ENCODE measurements at places on chromosomes 3 and 15.

DNA sequence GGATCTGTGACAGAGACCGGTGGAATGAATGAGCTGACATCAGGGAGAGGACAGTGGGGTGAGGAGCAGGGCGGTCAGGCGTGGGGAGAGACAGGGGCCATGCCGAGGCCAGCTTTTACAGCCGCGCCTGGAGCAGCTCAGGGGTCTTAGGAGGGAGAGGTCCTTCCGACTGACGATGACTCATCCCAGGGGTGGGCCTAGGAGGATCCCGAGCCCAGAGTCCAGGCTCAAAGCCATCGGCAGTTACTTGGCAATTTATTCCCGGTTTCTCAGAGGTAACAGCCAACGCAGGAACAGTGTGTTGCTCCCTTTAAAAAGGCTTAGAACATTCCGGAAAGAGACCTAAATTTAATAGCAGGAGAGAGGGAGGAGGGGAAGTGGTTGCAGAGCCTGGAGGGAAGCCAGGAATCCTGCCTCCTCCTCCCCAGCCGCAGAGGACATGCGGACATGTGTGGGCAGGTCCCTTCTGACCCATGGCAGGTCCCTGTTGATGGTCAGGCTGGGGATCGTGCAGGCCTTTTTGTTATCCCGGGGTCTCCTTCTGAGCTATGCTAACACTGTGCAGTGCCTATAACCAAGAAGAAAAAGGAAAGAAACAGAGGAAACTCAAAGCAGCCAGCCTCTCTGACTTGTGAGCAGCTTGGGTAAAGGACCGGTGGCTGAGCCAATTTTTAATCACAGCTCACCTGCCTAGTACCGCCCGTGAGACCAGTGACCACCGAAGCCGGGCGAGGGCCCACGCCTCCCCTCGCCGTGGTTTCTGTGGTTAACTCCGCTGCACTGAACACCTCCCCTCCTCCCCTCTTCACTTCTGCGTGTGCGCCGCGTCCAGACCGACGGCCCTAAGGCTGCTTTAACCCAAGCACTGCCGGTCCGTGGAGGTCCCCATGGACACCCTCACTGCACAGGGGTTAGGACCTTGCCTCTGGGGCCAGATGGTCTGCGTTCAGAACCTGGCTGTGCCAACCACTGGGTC lies 392.4 kb upstream of the PROK2 start:
- no peak for DNase-seq

DNA sequence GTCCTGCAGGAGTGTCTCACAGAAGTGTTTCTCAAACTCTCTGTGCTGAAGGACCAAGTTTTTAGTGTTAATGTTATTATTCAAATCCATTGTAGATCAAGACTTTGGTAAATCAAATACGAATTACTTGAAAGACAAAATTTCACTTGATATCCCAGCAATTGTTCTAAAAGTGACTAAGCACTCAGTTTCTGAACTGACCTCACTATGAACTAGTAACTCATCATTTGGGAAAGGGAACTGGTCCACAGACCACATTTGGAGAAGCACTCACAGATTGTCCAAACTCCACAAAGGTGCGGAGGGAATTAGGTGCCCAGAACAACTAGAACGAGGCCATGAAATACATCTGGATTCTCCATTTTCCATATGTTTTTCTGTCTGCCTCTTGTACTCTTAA lies 25.6 kb downstream of the FAM43A start:
- DNase-seq, result no peak

- DNase-seq, result no peak
Observed at GRCh38 chr3:171453180-171453886, 6.9 kb downstream of the TNIK start.

- DNase-seq, result no peak
Observed at GRCh38 chr3:37862903-37863815, 1.5 kb downstream of the CTDSPL start.

GRCh38 chr15:75702436-75702835 lies 10.2 kb downstream of the CSPG4 start:
- DNase-seq, result no peak

- DNase-seq, result no peak
Observed at GRCh38 chr3:21152555-21152954, 598.5 kb downstream of the ZNF385D start.

DNA sequence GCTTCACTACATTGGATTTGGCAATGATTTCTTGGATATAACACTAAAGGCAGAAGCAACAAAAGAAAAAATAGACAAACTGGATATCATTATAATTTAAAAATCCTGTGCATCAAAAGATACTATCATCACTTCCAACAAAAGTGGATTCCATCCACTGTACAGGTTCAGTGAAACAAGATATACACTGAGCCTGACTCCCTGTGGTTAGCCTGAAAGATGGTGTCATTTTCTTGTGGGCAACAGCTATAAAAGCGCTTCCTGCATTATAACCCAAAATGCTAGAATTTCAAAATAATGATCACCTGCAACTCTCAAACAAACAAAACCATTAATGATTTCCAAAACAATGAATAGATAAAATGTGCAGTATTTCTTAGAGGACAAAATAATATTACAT lies 39.6 kb upstream of the TBC1D23 start:
- no peak for DNase-seq

DNA sequence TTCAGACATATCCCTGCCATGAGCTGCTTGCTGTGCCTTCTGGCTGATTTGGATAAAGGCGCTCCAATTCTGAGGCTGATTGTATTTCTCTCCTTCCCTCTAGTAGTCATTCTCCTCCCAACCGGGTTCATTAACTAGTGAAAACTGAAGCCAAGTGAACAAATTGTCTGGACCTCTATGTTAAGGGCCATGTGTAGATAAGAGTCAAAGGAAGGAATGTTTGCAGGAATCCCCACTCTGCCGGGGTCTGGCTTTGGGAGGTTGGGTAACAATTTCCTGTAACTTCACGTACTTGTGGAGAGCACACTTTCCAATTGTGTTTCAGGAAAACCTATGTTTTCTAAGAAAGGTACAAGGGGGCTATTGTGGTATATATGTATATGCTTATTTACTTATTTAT lies 38.2 kb upstream of the SUCLG2 start:
- no peak for DNase-seq

DNA sequence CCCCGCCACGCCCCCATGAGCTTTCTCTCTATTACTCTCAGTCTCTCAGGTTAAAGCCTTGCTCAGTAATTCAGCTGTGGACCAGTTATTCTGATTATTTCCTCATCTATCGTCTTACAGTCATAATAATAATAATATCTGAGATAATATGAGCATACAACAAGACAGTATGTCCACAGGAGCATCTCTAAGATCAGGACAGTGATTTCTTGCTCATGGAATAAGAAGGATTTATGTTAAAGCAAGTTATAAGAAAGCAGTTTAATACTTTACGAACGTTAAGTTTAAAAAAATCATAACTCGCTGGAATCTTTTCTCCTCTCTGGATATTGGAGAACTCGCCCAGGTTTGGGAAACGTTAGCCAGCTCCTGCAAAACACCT lies 643 bp upstream of the LMCD1 start:
- DNase-seq, result no peak

DNA sequence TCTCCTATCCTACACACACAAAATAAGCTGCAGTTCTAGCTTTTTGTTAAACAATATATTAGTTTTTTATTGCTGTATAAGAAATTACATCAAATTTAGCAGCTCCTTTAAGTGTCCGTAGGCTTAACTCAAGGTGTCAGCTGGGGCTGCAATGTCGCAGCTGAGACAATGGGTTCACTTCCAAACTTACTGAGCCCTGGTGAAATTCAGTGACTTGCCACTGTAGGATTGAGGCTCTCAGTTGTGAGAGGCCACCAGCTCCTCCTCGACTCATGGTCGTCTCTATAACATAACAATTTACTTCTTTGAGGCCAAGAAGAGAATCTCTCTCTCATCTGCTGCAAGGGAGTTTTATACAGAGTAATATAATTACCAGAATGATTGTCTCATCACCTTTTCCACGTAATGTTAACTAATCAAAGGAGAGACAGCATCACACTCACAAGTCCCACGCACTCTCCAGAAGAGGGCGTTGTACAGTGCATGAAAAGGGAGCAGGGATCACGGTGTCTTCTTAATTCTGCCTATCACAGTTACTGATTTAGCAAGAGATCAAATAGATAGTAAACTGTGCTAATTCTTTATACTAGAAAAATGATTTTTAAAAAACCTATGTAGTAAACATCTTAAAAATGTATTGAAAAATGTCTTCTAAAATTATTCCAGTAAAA lies 735.6 kb upstream of the GBE1 start:
- no peak for DNase-seq

- no peak for DNase-seq
Observed at GRCh38 chr3:169430707-169431404, 232.7 kb downstream of the MECOM start.

DNA sequence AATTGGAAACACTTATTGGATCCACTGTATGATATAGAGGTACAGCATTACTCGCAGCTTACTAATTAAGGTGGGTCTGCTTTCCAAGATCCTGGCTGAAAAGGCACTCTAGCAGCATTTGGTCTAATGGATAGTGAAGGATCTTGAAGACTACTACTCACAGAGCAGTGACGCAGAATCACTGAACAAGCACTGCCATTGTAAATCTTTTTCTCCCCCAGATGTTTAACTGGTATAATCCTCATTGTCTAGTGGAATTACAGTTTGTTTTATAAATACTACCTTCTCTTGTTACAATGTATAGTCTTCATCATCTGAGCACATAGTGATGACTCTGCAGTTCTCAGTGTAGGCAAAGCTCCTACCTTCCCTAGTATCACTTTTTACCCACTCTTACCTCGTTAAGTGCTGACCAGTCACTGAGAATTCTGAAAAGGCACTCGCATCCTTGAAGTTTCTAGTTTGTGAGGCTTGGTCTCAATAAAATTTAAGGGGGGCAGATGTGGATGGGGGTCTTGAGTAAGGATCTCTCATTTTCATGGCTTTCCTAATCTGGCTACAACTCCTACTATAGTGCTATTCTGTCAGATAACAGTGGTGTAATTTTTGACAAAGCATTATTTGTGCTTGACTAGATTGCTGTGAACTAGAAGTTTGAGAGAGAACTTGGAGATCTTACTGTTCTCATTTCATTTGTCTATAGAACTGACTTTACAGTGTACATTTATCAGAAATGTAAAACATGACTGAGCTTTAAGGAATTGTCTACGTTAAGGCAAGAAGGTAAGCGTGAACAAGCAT lies 23.2 kb downstream of the MAPK6 start:
- no peak for DNase-seq

GRCh38 chr3:111238885-111239284 lies 167.3 kb downstream of the NECTIN3 start:
- no peak for DNase-seq

GRCh38 chr3:152524198-152525140 lies 255.7 kb downstream of the MBNL1 start:
- DNase-seq, result no peak

DNA sequence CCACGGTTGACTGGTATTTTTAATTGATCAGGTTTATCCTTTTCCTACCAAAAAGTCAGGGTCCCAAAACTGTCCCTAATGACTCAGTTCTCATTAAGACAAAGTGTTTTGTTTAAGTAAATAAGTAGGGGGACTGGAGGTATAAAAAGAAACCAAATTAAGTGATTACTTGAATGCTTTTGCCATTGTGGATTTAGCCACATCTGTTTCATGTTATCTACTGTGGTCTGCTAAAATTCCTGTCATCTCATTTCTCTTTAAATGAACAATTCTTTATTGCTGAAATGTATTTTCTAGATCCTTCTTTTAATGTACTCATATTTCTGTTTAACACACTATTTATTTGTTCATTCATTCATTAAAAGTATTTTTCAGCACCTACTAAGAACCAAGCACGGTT lies 625.9 kb upstream of the ADAMTS9 start:
- DNase-seq, result no peak

DNA sequence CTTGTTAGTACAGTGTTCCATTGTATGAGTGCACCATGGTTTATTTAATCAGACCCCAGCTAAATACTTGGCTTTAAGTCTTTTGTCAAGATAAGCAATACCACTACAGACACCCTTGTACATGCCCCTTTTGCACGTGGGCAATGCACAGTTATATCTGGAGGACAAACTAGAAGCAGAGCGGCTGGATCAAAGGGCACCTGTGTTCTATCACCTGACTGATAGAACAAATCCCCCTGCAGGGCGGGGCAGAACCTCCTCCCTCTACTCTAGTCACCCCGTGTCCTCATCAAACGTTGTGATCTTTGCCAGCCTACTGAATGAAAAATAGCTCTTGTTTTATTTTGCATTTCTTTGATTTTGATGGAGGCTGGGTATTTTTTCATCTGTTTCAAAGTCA lies 314.9 kb downstream of the TLE3 start:
- DNase-seq, result no peak

DNA sequence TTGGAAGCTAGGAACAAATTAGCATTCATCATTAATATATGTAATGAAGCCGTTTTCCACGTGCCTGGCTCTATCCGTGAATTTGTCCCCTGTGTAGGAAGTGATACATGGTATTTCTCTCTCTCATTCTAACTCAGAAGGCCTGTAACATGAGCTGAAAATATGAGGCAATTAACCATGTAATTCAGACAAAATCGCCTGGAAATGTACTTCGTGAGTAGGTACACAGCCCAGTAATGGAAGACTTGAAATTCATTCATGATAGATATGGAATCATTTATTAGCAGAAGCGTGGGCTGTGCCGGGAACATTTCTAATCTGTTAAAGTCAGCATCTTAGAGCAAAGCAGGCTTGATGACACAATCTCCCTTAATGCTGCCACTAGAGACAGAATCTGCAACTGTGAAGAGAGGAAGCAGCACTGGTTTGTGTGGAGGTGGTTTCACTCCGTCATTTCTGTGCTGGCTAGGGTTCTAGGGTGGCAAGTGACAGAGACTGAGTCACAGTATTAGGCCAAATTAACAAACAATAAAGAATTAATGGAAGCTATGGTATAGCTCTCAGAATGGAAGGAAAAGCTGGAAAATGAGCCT lies 225.0 kb upstream of the PROK2 start:
- no peak for DNase-seq

DNA sequence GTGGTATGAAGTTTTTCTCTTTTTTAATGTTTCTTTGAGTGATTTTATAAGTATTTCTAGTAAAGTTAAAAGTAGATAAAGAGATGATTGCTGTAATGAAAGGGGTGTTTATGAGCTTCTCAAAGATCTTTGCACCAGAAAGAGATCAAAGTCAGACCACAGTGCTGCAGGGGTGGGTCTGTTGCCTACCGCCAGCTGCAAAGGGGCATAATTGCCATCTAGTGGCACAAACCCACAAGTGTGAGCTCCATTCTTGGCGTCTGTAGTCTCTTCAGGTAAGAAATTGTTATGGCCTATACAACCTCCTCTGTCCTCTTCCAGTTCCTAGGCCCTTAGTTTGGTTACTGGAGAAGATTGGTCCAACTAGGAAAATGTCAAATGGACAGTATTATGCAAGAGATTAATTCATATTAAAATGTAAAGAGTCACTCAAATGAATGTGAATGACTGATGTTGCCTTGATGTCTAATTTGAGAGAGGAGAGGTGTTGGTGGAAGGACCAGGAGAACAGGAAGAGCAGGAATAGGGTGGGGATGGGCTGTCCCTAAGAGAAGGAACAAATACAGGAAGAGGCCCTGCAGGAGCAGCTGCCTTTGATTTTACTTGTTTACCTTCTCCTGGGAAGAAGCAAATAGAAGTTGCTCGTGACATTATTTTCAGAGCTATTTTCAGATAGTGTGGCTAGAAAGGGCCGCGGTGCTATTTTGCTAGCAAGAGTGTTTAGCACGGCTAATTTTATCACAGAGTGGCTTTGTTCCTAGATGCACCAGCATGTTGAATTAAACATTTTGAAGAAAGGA lies 53.0 kb upstream of the GSK3B start:
- peak; percentile 3 for DNase-seq
